ENCODE measurements at places on chromosomes 1 and 21.
A peak's percentile ranks its signal among the peaks of the same experiment; 100 is the strongest.

GRCh38 chr1:214003233-214003632 lies 15.5 kb downstream of the PROX1 start:
- no peak for DNase-seq

DNA sequence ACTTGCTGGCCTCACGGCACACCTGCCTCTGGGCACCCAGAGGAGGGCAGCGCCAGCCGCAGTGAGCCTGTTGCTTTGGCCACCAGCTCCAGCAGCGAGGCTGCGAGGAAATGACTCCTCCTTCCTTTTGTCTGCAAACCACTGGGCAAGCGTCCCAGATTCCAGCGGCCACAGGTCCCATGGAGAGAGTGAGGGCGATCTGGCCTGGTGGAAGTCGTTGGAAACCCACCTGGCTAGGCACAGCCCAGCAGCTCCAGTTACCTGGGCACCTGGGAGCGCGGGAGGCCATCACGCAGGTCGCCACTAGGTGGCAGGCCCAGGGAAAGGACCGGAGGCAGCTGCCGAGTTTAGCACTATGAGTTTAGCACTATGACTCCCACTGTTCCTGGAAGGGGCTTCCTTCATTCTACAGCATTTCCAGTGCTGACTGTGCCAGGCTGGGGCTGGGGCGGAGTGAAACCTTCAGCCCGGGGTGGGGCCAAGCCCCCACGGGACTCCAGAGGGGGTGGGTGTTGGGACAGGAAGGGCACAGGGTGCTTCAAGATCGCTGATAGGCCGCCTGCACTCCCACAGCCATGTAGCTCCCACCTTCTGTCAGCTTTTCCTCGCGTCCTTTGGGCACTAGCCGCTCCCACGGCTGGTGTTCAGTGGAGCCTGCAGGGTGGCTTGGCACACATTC lies 1.1 kb upstream of the ESPN start:
- peak; percentile 85 for DNase-seq

DNA sequence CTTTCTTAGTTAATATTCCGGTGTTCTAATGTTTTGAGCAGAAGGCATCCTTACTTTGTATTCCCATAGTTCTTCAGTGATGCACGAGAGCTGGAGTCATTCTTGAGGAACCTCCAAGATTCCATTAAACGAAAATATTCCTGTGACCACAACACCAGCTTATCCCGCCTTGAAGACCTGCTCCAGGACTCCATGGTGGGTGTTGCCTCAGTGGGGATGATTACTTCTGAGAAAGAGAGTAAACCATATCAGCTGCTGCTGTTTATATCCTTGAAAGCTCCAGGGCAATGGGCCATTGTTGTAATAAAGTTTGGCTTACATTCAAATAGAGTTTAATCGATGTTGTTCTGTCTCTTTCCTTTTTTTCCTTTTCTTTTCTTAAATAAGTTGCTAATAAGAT lies 93.1 kb downstream of the MACF1 start:
- no peak for DNase-seq

- DNase-seq = peak; percentile 87
These were observed 14.4 kb downstream of the ABCG1 start for GRCh38 chr21:42233067-42233961.

DNA sequence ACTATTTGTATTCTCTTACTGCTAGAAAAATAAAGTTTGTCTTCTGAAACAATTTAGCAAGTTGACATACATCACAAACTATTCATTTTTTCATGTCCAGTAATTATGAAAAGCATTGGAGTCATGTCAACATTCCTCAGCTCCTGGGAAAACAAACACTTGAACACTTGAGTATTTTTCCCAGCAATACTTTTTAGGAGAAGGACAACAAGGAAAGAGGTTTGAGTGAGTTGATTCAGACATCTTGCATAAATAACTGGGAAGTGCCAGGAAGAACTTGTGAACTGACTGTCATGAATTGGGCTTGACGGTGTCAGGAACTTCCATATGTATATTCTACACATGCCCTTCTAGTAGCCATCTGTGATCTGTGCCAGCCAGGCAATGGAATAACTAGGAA lies 195.6 kb downstream of the HMCN1 start:
- DNase-seq = no peak

- no peak for DNase-seq
These were observed 8.9 kb downstream of the C1orf115 start for GRCh38 chr1:220699044-220699443.

GRCh38 chr1:218498056-218498938 lies 153.2 kb downstream of the TGFB2 start:
- no peak for DNase-seq

DNA sequence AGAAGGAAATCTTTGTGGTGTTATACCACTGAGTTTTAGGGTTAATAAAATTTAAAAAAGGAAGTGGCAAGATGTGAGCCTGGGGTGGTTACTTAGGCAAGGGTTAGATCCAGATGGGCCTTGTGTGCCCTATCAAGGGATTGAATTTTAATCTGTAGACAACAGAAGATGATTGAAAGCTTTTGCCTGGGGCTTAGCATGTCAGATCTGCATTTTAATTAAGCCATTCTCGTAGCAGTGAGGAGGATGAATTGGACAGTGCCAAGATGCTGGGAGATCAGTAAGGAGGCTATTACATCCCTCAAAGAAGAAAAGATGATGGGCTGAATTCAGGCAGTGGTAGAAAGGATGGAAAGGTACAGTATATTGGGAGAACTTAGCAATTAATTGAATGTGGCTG lies 42.3 kb downstream of the HMGB4 start:
- DNase-seq = no peak

DNA sequence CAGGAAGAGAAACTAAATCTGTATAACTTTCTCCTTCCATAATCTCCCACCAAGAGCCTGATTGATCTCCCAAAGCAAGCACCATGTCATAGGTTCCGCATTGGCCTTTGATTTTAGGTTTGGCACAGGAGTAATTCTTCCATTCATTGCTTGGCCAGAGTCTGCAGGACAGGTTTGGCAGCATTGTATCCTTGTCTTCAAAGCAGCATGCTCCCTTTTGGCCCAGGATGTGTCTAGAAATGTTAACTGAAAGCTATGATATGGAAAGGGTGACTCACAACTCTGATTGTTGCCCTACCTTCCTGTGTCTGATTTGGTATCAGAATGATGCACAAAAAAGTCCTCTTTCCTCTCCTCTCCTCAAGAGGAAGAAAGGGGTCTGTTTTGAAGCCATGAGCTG lies 824.3 kb upstream of the PRMT6 start:
- DNase-seq = no peak

DNA sequence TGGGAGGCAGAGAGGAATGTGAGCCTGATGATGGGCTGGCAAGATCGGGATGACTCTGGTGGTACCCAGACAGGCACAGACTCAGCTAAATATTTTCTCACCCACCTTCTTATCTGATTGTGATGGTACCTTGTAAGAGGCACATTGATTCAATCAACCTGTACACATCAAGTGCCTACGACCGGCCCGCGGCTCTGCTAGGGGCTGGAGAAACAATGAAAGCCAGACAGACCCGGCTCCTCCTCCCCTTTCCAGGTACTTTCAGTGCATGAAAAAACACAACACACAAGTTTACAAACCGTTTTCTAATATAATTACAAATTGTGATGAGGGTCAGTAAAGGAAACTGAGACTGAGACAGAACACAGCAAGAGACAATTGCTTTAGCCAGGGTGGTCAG lies 115.0 kb downstream of the LACTBL1 start:
- DNase-seq = no peak

DNA sequence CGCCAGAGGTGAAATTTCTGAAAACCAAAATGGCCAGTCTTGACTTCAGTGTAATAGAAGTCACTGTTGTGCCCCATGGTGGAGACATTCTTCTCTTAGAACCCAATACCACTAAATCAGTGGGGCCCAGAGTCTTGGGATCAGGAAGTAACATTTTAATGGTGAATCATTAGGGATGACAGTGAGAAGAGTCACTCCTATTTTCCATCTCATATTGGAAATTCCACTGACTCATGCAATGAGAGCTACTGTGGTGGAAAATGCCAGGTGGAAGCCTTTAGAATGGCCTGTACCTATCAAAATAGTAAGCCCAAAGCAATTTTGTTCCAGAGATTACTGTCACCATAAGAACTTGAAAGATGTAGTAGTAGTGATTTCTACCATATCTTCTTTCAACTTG lies 20.6 kb upstream of the PPM1J start:
- DNase-seq = no peak

GRCh38 chr1:20708057-20708456 lies 9.8 kb downstream of the KIF17 start:
- DNase-seq = no peak

- no peak for DNase-seq
These were observed 12.3 kb upstream of the PHC2 start for GRCh38 chr1:33443080-33443704.

- DNase-seq = no peak
These were observed 198.2 kb downstream of the GREM2 start for GRCh38 chr1:240413732-240414131.

DNA sequence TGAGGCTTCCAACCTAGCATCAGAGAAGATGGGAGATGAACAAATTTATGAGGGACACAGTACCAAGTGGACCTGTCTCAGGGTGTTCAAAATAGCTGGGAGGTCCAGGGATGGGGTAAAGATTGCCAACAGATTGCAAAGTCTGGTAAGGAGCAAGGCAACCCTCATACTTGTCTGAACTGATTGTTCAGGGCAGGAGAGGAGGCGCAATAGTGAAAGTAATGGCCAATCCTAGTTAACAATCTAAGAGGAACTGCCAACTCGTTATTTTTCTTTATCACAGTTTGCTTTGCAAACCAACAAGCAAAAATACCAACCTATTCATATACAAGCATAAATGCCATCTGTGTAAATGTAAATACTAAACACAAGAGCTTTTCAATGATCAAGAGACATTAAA lies 78.4 kb upstream of the S1PR1 start:
- no peak for DNase-seq

DNA sequence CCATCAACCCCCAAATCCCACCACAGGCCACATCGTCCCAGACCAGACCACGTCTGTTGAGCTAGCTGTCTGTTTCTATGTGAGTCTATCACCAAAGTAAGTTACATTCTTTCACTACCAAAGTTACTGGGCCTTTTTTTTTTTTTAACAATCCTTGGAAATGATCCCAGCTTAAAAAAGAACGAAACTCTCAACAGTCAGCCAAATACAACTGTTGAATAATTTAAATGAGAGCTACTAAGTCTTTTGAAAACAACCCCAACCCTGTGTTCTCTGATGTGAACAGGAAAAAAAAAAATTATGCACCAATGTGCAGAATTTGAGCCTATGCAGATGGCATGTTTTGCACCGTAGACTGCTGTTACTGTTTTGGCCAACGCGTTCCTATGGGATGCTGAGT lies 134.0 kb upstream of the ETS2 start:
- DNase-seq = no peak

GRCh38 chr1:56849750-56850149 lies 4.8 kb upstream of the C8A start:
- no peak for DNase-seq
